Fibroblast of skin of abdomen (primary cell): ENCODE measurements at places on chromosomes 13 and 19.

- DNase-seq, result no peak
Observed at GRCh38 chr13:46137627-46138317, 32.9 kb upstream of the CPB2 start.

GRCh38 chr13:48563626-48564025 is 30.7 kb upstream of the RCBTB2 start:
- DNase-seq, result no peak

DNA sequence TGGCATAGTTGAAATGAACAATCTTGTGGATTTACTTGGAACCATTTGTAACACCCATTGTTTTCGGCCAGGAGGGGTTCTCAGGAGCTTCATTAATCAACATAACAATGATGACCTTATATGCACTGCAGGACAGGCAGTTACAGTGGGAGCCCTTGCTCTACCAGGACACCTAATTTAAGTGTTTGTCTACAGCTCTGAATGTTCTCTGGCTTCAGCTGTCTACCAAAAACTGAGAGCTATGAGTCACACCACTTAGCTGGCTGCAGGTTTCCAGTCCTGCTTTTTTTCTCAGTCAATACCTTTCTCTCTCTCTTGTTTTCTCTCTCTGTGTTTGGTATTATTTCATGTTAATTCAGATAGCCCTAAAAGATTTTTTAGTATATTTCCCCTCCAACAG is 105.4 kb upstream of the MBNL2 start:
- peak; percentile 41 for DNase-seq

GRCh38 chr13:31020996-31021395 is 88.5 kb downstream of the TEX26 start:
- no peak for DNase-seq

- DNase-seq, result no peak
Observed at GRCh38 chr19:3225169-3225485, 666 bp downstream of the CELF5 start.

GRCh38 chr13:45713721-45714120 is 11.6 kb downstream of the CBY2 start:
- no peak for DNase-seq

DNA sequence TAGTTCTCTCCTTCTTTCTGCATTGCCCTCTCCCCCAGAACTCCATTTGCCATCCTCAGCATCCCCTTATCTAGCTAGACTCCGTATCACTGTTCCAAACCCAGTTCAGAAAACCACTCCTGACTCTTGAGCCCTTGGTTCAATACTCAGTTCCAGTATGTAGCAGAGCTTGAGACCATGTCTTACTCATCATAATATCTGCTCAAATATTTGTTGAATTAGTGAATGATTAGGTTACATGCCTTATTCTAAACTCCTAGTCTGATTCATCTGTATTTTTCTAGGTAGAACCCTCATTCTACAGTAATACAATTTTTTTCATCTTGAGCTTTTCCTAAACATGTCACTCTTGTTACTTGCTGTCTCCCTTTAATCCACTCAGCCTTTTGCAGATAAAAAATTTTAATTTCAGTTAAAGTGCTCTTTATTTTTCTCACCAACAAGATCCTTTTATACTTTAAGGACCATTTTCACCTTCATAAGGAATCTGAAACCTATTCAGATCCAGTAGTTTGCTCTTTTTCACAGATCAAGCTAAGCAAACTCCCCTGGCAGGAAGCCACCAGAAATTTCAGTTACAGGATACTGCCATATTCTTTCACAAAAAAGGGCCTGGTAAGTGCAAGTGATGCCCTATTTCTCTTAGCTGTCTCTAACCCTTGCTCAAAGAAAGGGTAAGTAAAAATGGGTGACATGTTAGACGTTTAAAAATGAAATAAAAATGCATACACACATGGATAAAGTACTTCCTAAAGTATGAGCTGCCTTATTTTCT is 23.1 kb upstream of the INTS6 start:
- peak; percentile 35 for DNase-seq

- DNase-seq, result peak; percentile 87
Observed at GRCh38 chr19:49339301-49340068, 4.3 kb downstream of the CD37 start.

DNA sequence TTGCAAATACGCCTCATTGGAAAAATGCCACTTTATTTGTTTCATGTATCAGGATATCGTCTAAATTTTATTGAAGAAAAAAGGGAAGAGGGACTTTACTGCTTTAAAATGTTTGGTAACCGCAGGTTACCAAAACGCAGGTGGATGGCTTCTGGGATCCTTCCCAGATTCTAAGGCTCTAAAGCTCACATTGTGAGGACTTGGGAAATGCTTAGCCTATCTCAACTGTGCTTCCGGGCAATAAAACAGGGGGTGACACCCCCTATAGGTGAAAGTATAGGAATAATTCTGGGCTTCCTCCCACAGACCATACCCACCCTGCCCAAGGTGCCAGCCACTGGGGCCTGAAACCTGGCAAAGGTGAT is 73.2 kb upstream of the IPO5 start:
- DNase-seq, result no peak

- no peak for DNase-seq
Observed at GRCh38 chr13:22018076-22018835, 347.4 kb downstream of the FGF9 start.

- DNase-seq, result no peak
Observed at GRCh38 chr13:98685146-98685545, 67.3 kb downstream of the SLC15A1 start.
